ENCODE measurements at places on chromosomes 5 and 9.

- DNase-seq: peak; percentile 85
Measured at GRCh38 chr5:14560091-14560595, 21.4 kb upstream of the OTULINL start.

- no peak for DNase-seq
Measured at GRCh38 chr5:112276991-112277390, 142.1 kb downstream of the EPB41L4A start.

DNA sequence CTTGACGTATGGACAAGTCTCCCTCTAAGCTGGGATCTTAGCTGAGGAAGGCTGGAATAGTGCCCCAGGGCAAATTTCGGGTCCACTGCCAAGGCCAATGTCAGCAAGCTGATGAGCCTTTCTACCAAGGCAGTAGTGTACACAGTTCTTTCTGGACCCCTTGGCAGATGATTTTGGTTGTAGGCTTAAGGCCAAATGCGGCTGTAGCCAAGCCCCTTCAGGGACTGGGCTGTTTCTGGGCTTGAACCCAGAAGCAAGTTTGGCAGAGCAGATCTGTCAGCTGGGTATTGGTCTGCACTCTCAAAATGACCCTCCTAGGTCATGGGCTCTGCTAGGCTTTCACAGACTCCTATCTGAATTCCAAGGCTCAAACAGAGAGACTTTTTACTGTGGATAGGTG is 121.6 kb downstream of the ADAMTSL1 start:
- no peak for DNase-seq

- no peak for DNase-seq
Measured at GRCh38 chr9:132167192-132167591, 5.3 kb downstream of the NTNG2 start.

DNA sequence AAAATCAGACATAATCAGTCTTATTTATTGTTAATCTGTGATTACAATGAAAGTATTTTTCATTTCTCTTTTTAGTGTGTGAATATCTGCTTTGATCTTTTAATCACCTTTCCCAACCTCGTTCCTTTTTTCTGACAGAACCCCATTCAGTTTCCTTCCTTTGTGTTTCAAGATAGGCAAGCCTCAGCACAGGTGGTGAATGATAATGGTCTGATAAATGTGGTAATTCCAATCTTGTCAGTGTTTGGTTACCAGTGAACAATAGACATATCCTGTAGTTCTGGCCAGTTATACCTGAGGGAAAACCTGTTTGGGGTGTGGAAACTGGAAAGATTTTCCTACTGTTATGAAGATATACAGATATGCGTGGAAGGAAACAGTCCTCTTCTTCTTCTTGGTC is 13.5 kb downstream of the STX17 start:
- no peak for DNase-seq

DNA sequence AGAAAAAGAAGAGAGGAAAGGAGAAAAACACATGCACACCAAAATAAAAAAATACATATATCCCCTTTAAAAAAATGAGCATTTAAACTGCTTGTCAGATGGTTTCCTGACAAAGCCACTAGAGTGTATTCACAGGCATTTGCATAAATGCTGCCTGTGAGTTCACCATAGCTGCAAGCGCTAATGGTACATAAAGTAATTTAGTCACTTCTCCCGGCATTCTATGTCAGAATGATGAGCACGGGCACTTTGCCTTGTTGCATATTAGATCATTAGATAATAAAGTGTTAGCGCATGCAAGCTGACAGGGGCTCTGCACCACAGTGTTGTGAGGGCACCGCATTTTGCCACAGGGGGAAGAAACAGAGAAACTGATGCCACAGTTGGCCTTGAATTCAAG is 280.6 kb downstream of the EBF1 start:
- DNase-seq: no peak

DNA sequence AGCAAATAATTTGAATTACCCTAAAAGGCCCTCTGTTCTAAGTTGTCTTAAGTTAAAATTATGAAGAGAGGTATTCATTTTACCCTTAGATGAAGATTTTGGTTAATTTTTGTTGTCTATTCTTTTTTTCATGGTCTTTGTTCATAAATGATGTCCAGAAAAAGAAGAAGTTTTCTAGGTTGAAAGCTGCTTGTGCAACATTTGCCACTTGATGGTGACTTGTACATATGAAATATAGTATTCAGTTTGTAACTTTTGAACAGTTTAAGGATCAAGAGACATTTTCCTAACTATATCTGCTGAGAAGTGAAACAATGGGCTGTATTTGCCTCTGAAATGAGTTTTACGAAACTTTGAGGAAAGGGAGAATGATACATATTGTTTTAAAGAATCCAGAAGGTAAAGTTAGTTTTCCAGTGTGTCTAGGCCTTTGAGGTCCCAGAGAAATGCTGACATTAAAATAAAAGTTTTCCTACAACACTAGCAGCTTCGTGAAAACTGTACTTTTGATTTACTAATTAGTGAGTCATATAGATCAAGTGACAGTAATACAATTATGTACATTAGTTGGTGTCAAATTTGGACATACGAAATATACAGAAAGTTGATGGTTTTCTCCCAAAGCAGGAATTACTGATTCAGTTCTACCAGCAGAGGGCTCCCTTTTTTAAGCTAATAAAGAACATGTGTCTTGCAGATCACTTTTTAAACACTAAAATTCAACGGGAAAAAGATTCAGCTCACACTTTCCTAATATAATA is 70.5 kb downstream of the PIK3R1 start:
- DNase-seq: peak; percentile 60

GRCh38 chr5:179261301-179262125 is 83.7 kb downstream of the ADAMTS2 start:
- no peak for DNase-seq

DNA sequence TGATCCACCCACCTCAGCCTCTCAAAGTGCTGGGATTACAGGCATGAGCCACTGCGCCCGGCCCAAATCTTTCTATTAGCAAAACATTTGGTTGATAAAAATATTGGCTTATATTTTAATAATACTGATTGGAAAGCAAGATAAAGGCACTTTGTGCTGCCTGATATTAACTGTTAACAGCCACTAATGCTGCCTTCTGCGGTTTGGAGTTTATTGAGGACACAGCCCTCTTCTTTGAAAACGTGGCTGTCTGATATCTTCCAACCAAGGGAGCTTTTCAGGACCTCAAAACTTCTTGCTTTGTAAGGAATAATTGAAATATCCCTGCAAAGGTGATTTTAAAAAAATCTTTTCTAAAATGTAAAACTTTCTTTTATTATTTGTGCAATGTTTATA is 94.0 kb downstream of the IQGAP2 start:
- no peak for DNase-seq

DNA sequence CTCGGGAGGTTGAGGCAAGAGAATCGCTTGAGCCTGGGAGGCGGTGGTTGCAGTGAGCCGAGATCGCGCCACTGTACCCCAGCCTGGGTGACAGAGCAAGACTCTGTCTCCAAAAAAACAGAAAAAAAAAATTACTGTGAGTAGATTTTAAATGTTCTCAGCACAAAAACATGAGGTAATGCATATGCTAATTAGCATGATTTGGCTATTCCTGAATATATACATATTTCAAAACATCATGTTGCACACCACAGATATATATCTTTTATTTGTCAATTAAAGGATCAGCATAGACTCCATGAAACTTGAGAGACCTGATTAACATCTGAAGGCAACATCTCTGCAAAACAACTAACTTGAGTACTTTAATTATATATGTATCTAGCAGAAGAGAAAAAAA is 103.3 kb downstream of the THBS4 start:
- no peak for DNase-seq

DNA sequence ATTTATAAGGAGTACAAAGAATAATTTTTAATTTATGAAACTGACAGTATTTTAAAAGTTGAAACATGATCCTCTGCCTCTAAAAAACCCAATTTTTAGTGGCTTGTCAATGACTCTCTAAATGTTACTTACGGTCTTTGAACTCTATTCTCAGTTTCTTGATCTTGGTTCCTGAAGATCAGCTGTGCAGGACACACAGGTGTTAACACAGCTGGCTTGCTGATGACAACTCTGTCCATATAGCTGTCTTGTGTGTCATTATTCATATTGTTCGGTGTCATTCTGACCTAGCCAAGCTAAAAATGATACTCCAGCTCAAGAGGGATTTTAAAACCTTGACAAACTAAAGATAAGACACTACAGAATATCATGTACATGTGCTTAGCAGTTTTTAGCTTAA is 314.5 kb downstream of the CCDC171 start:
- no peak for DNase-seq

DNA sequence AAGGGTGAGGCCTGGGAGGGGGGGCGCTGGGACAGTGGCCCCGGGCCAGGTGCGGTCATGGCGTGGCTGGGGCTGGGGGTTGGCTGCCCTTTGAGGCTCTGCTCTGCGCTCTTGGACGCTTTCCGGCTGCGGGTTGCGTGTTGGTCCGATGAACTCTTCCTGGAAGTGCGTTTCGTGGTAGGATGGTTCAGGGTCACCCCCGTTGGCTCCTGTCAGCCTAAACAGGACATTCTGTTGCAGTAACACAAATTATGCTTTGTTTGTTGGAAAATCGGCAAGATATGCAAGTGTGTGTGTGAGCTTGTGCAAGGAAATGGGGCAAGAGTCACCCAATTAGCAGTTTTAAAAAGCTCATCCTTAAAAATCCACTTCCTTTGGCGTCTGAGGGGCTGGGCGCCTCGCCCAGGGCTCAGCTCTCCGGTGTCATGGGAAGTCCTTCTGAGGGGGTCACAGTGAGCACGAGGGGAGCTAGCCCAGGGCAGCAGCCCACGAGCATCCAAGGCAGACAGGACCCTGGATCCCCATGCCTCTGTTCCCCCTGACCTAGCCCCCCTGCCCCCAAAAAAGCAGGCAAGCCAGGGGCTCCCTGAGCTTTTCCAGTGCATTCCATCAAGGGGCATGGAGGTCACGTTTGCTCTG is 22.2 kb upstream of the RNU6ATAC start:
- peak; percentile 58 for DNase-seq

GRCh38 chr9:13746876-13747275 is 467.4 kb upstream of the MPDZ start:
- DNase-seq: no peak

DNA sequence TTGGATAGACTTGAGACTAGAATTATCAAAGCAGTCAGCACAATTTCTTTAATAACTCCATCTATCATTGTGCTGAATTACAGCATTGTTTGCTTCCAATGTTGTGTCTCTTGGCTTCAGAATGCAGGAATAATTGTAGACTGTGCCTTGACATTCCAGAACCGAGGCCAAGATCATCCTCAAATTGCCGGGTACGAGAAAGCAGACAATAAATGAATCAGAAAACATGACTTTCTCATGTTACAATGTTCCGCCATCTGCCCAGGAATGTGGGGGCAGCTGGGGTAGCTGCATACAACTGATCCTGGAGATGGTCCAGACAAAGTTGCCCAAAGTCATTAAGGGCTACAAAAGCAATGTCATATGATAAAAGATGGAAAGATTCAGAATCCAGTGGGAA is 206.2 kb upstream of the SGCD start:
- DNase-seq: no peak

DNA sequence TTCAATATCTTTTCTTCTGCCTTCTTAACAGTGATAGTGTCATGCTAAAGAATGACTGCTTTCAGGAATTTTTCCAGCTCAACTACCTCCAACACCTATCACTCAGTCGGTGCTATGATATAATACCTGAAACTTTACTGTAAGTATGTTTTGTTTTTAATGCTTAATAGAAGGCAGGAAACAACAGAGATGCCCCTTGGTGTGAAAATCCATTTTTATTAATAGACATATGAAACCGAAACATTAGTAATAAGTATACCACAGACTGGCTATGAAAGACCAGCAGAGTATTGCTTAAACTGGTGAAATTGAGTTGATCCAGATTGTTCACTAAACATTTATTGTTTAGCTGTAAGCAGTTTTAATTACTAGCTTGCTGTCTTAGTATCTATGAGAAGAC is 25.2 kb downstream of the SKP2 start:
- DNase-seq: no peak

DNA sequence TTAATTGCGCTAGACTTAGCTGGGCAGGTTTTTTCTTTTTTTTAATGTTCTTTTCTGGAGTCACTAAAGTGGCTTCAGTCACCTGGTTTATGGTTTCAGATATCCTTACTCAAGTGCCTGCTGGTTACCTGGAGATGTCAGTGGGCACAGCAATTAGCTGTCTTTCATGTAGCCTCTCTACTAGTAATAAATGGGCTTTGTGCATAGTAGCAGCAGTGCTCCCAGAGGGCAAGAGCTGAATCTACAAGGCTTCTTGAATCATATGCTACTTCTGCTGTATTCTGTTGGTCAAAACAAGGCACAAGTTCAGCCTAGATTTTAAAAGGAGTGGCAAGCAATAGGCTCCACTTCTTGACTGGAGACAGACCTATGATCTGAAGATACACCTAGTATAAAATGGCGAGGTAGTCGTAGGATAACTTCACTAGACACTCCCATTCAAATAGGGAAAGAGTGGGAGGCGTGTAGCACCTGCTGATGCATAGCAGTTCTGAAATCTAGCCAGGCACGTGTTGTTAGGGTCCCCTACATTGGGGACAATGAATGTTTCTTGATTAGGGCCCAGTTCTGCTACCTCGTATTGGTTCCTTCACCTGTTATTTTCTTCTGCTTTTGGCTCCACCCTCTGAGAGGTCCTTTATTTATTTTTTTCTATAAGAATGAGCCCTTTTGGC is 7.0 kb downstream of the SCAMP1 start:
- no peak for DNase-seq

GRCh38 chr5:58708456-58708855 is 125.6 kb downstream of the RAB3C start:
- DNase-seq: no peak

DNA sequence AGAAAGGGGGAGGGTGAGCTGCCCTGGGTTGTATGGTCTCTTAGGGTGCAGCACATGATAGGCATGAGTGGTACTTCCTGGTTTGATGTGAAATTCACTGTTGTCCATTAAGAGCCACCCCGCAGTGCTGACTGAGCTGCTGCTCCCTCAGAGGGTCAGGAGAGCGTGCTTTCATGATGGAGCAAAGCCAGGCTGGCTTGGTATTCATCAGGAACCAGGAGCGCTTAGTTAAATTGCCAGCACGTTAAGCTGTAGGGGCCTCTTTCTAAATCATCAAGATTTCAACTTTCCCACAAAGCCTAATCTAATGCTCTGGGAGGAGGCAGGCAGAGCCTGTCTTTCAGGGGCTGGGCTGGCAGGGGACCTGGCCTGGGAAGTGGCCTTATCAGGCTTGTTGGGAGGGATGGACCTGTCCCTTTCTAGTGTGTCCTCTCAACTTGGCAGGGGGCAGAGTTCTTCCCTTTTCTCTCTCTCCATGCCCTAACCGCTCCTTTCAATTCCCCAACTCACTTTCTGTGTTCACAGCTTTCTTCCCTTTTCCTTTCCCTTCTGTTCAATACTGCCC is 7.9 kb downstream of the CYSTM1 start:
- DNase-seq: no peak

GRCh38 chr5:6676702-6677101 is 36.5 kb upstream of the TENT4A start:
- no peak for DNase-seq

- no peak for DNase-seq
Measured at GRCh38 chr9:35059438-35059837, 13.0 kb downstream of the VCP start.

DNA sequence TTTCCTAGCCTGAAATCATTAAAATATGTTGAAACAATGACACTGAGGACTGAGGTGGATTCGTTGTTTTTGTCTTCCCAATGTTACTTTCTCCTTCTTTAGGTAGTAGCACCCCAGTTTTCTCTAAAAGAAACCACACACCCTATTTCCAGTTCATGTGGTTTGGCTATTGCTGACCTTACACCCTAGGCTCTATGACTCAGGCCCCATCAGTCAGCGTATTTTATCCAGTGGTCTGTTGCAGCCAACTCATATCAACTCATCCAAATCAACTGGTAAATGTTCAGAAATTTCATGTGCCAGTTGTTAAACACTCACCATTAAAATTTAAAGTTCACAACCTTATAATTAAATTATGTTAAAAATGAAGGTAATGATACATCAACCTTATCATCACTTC is 44.6 kb upstream of the NFIB start:
- DNase-seq: no peak
